Spleen (tissue), 13 donors: ENCODE measurements at places on chromosomes 12 and 14. TPM values are rescaled to one million over a fixed set of nuclear protein-coding genes. Genes with fewer than 3 reads are reported as not detected.

The DDX11 gene
- total RNA-seq: 66.7 TPM

- DNase-seq: no peak
Measured at GRCh38 chr12:57716305-57716704, 22.2 kb downstream of the AGAP2 start.

The INF2 gene
- total RNA-seq: 110 TPM

- DNase-seq: no peak
Measured at GRCh38 chr12:69555461-69555860, 29.8 kb upstream of the CCT2 start.

DNA sequence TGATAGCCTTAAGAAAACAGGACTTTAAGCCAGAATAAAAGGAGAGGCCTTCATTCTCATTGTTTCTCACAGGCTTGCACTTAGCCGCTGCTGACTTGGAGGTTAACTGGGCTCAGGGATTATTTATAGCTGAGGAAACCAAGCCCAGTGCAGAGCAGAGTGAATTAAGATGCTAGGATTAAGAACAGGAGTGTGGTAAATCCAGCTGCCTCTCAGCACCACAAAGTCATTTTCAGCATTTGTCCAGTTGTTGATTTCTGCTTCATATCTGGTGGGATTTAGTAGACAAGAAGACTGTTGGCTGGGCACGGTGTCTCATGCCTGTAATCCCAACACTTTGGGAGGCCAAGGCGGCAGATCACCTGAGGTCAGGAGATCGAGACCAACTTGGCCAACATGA, 14.3 kb upstream of the KRT73 start:
- DNase-seq: no peak

- DNase-seq: no peak
Measured at GRCh38 chr12:78199926-78200325, 369.2 kb downstream of the NAV3 start.

The PTCSC3 gene
- total RNA-seq: not detected

DNA sequence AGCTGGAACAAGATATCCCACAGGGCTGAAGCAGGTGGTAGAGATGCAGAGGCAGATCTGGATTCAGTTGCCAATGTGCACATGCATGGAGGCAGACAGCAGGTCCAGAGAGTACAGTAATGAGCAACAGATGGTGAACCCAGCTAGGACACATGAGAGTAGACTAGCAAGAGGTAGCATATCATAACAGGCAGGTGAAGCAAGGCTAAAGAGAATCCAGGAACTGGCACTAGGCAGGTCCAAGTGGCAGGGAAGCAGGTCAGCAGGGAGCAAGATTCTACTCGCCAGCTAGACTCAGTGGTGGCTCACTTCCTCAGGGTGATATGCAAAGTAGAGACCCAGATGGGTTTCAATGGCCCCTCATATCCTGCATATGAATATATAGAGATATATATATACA, 15.3 kb upstream of the MYF6 start:
- no peak for DNase-seq

DNA sequence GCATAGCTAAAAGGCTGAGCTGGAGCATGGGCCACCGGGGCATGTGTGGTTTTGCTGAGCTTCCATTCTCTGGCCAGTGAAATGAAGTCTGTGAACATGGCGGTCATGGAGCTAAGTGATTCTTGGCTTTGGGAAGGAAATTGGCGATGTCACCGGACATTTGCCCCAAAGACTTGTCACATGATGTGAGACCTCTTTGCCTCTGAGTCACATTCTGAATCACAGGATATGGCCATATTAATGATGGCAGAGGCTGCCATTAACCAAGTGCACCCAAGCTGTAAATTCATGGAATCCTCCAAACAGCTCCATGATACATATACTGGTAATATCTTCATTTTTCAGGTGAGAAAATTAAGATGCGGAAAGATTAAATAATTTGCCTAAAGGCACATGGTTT, 27.4 kb upstream of the BATF start:
- DNase-seq: no peak

The IL26 gene
- total RNA-seq: not detected

GRCh38 chr12:124233041-124233796, 61.7 kb upstream of the RFLNA start:
- DNase-seq: no peak

The DDN gene
- 0.59 TPM for total RNA-seq

GRCh38 chr14:90536511-90537191, 139.8 kb downstream of the CALM1 start:
- no peak for DNase-seq

- DNase-seq: no peak
Measured at GRCh38 chr14:99551034-99551922, 52.7 kb downstream of the CCDC85C start.

DNA sequence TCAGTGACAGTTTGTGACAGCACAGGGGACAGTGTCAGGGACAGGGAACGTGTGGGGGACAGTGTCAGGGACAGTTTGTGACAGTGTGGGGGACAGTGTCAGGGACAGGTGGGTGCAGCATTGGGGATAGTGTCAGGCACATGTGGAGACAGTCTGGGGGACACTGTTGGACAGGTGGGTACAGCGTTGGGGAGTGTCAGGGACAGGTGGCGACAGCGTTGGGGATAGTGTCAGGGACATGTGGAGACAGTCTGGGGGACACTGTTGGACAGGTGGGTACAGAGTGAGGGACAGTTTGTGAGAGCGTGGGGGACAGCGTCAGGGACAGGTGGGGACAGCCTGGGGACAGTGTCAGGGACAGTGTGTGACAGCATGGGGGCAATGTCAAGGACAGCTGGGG, 140.0 kb downstream of the TMEM121 start:
- DNase-seq: peak; percentile 48

The PLA2G1B gene
- not detected for total RNA-seq

DNA sequence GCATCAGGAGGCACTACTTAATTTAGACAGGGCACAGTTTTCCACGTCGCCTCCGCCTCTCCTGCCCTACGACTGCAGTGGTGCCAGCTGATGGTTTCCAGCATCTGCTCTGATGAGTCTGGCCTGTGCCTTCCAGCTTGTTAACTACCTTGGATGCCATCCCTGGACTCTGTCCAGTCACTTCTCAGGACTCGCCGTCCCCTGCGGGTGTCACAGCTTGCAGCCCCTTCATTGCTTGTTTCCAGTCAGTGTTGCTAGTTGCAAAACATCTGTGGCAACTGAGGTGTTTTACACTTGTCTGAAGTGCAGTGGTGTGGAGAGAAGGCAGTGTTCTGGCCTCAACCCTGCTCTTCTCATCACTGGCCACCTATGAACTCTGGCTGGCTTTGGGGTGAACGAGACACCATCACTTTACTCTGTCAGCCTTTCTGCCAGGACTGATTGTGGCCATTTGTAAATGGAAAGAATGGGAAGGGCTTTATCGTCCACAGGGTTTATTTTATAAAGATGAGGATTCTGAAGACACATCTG, 8.3 kb downstream of the ADGRD1 start:
- no peak for DNase-seq

DNA sequence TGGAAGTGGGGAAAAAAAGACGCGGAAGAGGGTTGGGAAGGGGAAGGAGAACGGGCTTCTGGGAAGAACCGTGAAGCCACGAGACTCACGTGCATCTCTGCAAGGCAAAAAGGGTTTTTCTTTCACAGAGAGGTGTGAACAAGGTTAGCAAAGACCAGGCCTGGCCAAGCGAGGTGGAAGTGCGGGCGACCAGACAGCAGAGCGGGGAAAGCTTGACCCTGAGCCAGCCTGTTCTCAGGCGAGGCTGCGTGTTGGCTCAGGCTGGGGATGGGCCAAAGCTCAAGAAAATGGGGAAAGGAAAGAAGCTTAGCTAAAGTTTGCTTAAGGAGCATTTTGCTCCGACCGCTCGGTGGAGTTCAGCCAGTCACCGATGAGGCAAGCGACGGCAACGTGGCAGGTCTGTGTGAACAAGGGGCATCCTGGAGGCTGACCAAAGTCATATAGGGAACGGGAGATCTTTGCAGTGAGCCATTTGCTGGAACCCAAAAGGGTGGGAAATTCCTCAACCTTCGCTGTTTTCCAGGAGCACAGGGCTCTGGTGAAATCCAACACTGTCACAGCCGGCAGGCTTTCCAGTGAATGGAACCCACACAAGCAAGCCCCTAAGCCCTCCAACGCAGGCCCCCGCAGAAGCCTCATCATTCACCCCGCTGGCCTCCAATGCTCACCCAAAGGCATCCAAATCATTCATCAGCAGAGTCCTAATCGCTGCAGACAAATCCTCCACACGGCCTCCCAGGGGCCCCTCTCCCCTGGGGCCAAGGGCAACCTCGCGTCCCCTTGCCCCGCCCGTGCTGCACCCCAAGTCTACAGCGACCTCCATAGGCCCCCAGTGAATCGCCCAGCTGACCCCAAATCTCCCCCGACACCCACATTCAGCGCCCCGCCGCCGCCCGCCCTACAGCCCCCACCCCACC, 754 bp downstream of the ZNF605 start:
- DNase-seq: peak; percentile 78

DNA sequence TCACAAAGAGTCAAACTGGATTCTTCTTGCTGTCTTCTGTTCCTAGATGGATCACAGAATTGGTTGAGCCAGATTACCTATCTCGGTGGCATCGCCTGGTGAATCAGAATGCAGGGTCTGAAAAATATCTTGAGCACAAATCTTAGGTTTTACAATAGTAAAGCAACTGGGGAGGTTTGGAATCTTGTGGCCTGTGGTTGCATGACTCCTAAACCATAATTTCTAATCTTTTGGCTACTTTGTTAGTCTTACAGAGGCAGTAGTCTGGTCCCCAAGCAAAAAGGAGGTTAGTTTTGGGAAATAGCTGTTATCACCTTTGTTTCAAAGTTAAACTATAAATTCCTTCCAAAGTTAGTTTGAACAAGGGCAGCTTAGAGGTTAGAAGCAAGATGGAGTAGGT, 1488.5 kb upstream of the FLRT2 start:
- DNase-seq: no peak

DNA sequence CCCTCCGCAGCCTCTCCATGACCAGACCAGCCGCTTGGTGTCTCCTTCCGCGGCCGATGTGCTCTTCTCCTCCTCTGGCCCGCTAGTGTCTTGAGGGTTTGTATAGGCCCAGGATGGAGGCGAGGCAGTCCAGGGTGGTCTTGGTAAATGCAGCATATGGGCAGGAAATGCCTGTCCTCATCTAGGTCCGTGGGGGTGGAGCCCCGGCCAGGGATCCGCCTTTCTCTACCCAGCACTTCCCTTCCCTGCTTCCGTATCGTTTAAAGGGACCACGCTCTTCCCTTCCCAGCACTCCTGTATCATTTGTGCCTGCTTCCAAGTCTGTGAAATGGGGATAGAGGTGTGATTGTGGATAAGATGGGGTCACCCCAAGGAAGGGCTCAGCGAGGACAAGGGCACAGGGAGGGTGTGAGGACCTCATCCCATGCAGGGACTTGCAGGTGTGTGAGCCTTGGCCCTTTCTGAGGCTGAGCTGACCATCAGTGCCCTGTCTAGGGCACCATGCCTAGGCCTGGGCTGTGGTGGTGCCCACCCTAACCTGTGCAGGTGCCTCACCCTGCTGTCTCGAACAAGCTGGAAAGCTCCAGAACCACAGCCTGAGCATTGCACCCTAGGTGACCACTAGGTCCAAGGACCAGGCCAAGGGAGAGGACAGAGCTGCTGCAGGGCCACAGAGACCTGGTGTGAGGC, 326.8 kb upstream of the RTL1 start:
- no peak for DNase-seq

GRCh38 chr14:93991212-93991611, 5.9 kb upstream of the CCDC197 start:
- no peak for DNase-seq

The EML5 gene
- 2.4 TPM for total RNA-seq

DNA sequence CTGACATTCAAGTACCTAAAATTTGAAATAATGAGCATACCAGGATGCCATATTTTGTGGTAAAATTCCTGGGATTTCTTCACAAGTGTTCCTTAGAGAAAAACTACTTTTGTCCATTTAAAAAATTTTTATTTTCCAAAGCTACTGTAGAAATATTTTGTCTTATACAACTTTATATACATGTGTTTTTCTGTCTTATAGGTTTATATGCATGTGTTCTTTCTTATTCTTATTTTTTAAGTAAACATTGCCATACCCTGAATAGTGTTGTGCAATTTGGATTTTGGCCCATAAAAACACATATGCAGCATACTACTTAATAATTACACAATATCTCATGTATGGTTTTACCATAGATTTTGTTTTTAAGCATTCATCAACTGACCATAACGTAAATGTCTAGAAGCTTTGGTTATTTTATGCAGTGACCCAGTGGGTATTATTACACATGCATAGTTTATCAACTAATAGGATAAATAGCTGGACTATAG, 1107.4 kb upstream of the SEL1L start:
- DNase-seq: no peak

DNA sequence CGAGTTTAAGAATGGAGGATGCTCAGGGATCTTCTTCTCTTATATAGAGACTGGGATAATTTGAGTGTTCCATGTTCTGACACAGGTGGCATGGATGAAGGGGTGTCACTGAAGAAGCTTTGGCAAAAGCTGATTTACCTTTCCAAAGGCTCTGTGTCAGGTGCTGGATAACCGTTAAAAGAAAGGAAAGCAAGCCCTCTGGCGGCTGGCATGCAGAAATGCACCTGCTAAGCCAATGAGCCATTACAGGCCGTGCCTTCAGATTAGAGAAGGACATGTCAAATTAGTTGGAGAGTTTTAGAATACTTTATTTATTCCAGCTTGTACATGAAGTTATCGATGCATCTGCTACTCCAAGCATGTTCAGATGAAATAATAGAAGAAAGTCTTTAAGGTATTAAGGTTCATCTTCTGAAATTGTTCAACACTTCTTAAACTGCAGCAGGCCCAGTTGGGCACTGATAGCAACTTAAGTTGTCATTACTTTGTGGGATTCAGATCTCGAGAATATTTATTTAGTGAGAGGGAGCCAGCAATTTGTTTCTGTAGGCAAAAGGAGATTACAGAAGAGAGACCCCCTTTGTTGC, 678.2 kb downstream of the NRXN3 start:
- DNase-seq: no peak

DNA sequence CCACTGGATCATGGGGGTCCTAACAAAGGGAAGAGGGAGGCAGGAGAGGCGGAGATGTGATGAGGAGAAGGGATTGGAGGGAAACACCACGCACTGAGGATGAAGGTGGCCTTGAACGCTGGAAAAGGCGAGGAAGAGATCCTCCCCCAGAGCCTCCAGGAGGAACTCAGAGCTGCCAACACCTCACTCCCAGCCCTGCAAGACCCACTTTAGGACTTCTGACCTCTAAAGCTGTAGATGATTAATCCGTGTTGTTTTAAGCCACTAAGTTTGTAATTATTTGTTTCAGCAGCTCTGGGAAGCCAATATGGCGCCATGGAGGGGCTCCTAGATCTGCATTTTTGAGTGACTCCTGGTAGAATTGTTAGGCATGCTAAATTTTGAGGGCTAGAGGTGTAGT, 74.6 kb upstream of the CEP83 start:
- no peak for DNase-seq

The CLEC4A gene
- 19.6 TPM for total RNA-seq

DNA sequence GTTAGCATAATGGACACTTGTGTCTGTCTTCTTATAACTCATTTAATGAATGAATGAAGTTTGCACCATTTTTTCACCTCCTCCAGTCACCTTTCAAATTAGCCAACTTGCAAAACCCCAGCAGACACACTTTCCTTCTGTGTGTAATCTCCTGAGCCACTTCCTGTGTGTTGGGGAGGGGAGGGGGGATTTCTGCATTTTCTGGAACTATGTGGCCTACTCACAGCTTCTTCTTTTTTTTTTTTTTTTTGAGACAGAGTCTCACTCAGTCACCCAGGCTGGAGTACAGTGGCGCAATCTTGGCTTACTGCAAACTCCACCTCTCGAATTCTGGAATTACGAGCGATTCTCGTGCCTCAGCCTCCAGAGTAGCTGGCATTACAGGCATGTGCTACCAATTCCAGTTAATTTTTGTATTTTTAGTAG, 4.1 kb upstream of the SERPINA1 start:
- no peak for DNase-seq

GRCh38 chr12:123457980-123458779, at the start of gene SNRNP35:
Gene SNRNP35 (plus strand): TSS chr12:123458139. CDS start chr12:123465541, 7,402 bp downstream.
- DNase-seq: peak; percentile 93

The TRIM9 gene
- total RNA-seq: 1.1 TPM
